ENCODE measurements at places on chromosomes 11 and 22.

DNA sequence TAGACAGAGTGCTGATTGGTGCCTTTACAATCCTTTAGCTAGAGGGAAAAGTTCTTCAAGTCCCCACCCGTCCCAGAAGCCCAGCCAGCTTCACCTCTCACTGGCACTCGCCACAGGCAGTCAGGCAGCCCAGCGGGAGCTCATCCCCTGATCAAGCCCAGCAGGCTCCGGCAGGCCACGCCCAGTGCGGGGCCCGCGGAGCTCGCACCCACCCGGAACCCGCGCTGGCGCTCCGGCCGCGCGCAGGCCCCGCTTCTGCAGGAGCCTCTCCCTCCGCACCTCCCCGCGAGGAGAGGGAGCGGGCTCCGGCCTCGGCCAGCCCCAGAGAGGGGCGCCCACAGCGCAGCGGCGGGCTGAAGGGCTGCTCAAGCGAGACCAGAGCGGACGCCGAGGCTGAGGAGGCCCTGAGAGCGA is 202.4 kb upstream of the PDGFD start:
- DNase-seq = no peak

- DNase-seq = no peak
Measured at GRCh38 chr11:68970921-68971636, 9.7 kb downstream of the MRGPRD start.

DNA sequence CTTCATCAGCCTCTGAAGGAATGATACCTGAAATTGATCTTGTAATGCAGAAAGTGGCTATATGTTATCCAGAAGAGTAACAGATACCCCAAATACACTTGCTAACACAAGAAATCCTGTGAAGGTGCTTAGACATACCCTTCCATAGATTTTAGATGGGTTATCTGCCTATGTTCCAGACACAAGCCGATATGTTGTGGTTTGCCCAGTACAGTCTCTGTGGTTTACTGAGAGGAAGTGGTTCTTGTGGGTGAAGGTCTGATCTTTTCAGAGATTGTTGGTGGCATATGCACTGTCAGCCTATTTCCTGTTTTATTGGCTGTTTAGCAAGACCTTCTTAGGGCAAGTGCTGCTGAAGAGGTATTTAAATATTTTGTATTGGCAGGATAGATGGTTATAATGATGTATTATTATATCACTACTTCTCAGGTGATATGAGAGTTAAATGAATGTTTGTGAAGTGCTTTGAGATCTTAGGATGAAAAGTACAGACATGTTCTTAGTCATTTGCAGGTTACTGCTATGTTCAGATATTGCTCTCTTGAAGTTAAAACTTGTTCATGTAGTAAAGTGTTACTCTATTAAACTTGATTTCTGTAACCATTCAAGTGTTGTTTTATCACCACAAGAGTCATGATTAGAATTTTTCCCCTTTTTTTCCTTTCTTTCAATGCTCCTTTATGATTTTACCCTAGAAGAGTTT is 8.2 kb downstream of the ARHGEF12 start:
- peak; percentile 83 for DNase-seq

- no peak for DNase-seq
Measured at GRCh38 chr22:21941921-21942320, 10.7 kb downstream of the PPM1F start.

DNA sequence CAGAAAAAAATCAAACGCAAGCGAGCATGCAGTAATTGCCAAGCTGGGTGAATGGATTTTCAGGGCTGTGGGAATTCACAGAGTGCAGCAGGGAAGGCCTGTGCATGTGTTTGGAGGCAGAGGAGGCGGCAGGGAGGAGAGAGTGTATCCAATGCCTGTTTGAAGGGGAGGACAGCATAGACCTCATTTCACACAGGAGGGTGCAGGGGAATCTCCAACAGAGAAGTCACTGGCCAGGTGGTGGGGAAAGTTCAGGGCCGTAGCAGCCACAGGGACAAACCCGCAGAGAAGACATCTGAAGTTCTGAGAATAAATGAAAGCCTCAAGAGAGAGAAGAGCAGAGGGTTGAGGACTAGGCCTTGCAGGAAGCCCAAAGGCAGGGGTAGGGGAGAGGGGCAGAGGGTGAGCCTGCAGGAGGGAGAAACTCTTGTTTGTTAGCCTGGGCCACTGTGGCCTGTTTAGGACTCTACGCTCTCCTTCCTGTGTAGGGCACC is 19.2 kb upstream of the KDM2A start:
- DNase-seq = no peak

DNA sequence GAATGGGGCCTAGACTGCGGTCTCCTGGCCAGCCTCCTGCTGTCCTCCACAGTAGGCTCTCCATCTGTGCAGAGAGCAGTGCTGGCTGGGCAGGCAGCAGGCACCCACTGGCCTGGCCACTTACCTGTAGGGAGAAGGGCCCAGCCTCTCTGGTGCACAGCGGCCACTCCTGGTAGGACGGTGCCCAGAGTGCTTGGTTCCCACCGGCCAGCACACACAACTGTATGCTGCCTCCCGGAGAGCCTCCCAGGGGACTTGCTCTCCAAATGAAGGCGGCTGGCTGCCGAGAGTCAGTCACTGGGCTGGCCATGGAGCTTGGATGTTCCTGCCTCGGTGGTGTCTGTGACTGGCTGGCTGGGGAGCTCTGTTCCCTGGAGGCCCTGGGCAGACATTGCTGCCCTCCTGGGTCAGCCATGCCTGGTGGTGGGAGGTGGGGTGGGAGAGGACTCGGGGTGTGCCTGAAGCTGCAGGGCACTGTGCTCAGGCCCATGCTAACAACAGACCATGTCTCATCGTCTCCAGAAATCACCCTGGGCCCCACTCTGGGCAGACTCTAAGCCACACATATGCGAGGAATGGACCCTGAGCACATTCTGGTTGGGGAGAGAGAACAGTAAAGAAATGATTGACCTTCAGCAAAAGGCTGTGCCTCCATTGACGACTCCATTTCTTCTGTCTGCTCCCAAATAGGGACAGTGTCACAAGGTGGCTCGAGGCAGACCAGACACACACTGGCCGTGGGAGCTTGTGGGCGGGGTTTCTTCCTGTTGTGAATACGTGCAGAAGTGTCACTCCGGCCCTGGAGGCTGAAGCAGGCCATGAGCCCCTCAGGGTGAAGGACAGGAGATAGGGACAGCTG is 350.8 kb downstream of the TBC1D22A start:
- DNase-seq = no peak

DNA sequence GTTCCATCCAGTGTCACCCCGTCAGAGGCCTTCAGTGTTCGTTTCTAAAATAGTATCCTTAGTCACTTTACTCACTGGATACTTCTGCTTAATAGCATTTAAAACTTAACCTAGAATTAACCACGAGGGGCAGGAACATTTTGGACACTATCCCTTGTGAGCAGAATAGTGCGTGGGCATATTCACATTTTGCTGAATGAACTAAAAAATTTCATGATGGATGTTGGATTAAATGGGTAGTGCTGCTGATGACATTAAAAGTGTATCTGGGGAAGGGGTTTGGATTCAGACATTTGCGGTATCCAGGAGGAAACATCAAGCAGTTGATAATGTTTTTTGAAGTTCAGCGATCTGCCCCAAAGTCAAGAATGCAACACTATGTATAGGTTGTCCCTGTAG is 750 bp upstream of the NAT10 start:
- no peak for DNase-seq

DNA sequence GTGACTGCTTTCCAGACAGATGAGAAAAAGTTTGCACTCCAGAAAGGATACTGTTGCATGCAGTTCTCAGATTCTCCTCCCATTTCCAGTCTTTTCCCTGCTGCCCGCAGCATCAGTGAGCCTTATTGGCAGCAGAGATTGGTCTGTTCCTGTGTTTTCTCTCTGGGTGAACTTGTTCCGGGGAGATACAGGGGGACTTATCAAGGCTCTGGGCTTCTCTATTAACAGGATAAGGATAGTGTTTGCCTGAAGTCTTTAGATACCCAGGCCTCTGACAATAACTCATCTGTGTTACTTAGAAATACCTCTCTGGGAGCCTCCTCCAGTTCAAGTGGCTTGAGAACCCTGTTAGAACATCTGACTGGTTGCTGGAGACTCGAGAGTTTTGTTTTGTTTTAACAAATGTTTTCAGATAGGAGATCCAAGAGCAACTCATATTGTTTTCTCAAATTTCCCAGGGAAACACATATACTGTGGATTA is 154.7 kb downstream of the BLID start:
- no peak for DNase-seq

- DNase-seq = no peak
Measured at GRCh38 chr11:44133335-44133946, 38.0 kb downstream of the EXT2 start.

GRCh38 chr11:63023222-63023814 is 7.7 kb upstream of the SLC22A8 start:
- no peak for DNase-seq

GRCh38 chr11:62139526-62140303 is 15.9 kb downstream of the INCENP start:
- no peak for DNase-seq

DNA sequence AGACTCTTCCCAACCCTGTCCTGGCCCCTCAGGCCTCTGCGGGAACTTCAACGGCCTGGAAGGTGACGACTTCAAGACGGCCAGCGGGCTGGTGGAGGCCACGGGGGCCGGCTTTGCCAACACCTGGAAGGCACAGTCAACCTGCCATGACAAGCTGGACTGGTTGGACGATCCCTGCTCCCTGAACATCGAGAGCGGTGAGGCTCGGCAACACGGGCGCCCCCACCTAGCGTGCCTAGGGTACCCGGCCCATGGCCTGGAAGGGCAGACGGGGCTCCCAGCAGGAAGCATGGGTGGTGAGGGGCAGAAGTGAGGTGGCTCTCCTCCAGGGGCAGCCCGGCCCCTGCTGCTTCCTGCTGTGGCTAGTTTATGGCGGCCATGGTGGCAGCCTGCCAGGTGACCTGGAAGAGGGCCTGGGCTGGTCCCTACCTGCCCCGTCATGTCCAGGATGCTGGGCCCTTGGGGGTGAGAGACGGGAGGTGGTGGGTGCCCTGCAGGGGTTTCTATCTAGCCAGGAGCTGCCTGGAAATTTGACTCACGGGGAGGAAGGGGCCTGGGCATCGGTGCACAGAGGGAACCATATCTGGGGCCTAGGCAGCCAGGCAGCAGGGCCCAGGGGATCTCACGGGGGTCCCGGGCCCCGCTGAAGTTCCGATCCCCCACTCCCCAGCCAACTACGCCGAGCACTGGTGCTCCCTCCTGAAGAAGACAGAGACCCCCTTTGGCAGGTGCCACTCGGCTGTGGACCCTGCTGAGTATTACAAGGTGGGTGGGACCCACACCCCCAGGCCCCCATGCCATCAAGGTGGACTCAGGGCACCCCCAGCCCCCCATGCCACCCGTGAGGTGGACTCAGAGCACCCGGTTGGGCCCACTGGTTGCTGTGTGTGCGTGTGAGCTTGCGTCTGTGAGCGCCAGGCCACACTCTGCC is 9.2 kb downstream of the MUC2 start:
- DNase-seq = no peak

GRCh38 chr22:27715106-27715505 is 86.5 kb downstream of the MN1 start:
- DNase-seq = no peak

DNA sequence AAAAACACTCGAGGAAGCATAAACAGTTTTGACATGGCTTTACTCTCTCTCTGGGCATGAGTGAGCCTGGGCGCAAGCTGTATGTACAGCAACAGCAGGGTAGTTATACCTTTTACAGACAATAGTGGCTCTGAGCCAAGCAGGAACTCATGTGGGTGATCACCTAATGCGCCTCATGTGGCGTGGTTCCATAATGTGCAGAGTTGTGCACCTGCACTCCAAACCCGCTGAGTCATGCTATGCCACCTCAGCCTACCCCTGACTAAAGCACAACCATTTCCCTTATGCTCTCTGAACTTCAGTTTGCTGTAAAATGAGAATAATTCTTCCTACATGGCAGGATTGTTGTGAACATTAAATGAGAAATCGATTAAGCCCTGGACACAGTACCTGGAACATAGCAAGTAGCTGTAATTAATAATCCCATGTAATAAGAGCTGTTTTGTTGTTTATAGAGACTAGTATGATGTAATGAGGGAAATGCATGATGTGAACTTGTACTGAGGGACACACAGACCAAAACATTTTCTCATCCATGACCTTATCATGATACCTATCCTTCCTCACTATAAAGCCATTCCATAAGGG is 71.6 kb downstream of the CCDC34 start:
- no peak for DNase-seq

DNA sequence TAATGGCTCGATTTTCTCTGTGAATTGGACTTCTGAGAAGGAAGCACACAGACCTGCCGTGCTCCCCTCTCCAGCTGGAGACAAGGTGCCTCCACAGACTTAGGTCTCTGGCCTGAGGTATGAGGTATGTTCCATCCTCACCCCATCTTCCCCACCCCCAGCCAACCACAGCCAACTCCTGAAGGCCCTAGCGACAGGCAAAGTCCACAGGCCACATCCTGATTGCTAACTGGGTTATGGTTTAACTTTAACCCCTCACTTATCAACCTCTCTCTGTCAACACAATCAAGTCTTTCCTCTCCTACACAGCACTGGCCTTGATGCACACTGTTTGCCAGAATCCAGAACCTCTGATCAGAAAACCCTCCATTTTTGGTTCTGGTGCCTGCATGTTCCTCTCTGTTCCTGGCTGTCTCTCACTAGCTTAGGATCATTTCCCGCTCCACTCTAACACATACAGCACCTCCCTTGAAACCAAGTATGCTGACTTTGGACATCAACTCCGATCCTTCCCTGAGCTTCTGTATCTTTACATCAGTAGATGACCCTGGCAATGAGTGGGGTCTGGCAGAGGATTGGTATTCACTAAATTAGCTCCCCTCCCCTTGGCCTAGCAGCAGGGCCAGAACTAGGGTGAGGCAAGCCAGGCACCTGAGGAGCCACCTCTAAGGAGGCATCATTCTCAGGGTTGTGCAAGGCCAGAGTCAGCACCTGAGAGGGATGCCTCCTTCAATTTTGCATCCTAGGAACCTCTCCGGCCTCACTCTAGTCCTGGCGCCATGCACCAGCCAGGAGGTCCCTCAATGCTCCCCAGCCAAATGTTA is 22.0 kb downstream of the JAML start:
- DNase-seq = peak; percentile 70

DNA sequence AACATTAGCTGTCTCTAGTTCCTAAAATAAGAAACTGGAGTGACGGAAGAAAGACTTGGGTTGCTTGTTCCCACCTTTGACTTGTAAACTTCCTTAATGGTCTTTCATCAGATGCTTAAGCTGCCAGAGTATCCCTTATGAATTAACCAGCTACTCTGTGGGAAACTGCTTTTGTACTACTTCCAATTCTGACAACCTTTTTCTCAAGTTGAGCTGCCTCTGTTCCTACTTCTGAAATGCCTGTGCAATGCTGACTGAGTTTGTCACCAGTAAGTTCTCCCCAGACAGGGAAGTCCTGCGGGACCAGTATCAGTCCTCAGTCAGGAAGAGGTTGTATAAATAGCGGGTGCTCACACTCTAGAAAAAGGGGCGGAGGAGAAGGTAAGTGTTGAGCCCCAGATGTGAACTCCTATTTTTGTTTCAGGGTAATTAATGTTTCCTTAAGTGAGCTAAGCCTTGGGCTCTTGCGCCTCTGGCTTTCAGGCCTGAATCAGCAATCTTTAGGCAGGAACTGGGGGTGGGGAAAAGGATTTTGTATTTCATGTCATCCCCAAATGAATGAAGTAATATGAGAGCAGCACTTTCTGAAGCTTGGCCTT is 67.2 kb downstream of the CECR2 start:
- DNase-seq = no peak

GRCh38 chr11:34363363-34364084 is 5.7 kb upstream of the ABTB2 start:
- DNase-seq = no peak

GRCh38 chr11:35033011-35033410 is 106.0 kb upstream of the CD44 start:
- no peak for DNase-seq
